ENCODE measurements at places on chromosomes 6 and 20.

DNA sequence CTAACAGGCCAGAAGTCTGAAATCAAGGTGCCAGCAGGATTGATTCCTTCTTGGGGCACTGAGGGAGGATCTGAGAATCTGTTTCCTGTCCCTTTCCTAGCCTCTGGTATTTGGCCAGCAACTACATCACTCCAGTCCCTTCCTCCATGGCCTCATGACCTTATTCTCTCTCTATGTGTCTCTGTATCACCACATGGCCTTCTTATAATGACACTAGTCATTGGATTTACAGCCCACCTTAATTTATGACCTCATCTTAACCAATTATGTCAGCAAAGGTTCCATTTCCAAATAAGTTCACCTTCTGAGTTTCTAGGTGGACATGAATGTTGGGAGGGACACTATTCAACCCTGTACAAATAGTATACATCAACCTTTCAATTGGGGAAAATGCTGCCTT is 29.3 kb downstream of the SCML4 start:
- DNase-seq = no peak

- DNase-seq = no peak
Observed at GRCh38 chr6:96724641-96725040, 112.6 kb downstream of the GPR63 start.

DNA sequence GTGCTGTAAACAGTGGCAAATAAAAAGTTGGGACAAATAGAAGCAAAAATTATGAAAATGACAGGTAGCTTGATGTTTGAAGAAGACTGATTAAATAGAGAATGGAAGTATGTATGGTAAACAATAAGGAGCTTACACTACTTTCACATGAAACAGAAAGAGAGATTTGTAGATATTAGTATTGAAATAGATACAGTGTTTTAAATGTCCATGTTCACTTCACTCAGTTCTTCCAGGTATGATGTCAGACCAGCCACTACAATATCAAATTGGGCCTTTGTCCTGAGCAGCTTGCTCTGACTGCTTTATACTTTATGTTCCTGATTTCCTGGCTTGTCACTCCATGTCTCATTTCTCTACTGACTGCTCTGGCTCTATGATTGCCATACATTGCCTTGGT is 107.5 kb downstream of the CENPW start:
- no peak for DNase-seq

DNA sequence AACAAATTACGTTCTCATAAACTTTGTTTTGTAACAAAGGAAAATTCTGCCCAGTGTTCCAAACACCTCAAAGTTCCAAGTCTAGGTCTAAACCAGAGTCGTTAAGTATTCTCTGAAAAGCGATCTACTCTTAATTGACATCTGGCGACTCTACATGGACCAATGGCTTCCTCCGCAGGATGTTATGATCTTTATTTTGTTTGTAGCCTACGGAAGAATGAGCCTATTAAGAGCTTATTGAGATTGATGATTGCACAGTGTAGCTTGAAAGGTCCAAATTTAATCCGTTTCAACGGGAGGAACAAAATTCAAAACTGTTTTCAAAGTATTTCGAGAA is 61.1 kb downstream of the FAM217A start:
- DNase-seq = no peak

DNA sequence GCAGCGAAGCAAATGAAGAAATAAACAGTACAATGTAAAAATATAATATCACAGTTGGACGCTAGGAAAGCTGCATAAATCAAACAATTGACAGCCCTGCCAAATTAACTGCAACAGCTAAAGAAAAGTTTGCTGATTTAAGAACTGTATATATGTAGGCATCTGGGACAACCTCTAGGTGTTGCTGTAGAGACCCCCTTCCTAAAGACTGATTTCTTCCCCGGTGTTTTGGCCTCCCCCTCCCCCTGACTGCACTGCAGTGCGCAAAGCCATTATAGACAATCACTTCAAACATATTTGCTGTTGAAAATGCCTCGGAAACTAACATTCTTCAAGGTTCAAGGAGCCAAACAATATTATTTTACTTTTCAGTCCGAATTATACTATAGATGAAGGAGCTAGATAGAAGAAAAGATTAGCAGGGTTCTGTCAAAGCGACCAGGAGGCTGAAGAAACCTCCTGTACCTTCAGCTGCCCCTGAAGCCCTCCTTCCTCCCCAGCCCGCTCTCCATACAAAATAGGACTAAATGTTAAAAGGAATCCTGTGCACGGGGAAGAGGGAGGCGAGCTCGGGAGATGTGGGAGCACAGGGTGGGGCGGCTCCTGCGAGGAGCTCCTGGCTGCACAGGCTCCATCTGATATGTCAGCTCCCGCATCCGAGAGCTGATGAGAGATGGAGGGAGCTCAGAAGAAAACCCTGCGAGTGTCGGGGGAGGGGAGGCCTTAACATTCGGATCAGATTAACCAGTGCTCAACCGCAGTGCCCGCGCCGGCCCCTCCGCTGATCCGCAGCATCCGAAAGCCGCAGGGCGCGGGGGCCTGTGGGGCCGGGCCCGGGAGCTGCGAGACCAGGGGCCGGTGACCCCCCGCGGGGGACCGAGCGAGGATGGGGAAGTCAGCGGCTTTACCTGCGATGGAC is 822 bp downstream of the ELOVL4 start:
- no peak for DNase-seq

GRCh38 chr6:31116661-31117385 is 2.2 kb downstream of the PSORS1C1 start:
- DNase-seq = no peak

- no peak for DNase-seq
Observed at GRCh38 chr20:20446001-20446400, 78.1 kb downstream of the INSM1 start.

- no peak for DNase-seq
Observed at GRCh38 chr6:25960734-25961133, 1.9 kb upstream of the TRIM38 start.

DNA sequence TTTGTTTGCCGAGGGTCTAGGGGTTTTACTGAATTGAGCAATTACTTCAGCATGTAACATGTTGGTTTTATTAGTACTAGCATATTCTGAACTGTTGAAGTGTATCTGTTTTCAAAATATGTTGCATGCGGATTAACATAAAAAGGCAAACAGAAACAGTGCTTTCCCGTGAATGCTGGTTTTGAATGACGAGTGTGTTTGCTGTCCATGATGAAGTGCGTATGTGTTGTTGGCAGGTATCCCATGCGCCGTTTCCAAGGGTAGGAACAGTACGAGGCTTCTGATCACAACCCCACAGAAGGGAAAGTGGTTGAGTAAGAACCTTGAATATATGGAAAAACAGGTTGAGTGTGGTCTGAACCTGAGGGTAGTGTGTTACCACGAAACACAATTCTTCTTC is 232.9 kb downstream of the SAMD5 start:
- DNase-seq = no peak

DNA sequence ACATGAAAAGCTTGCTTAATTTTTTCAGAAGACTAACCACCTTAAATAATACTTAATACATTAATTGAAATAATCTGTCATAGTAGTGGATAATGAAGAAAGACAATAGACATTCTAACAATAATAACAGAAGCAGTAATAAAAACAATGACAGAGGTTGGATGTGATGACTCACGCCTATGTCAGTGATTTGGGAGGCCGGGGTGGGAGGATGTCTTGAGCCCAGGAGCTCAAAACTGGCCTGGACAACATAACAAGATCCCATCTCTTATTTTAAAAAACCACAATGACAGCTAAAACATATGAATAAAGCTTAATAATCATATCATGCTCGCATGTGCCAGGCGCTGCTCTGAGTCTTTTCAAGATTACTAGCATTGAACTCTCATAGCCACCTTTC is 105.5 kb downstream of the IPCEF1 start:
- no peak for DNase-seq

GRCh38 chr6:12504325-12504966 is 212.1 kb upstream of the PHACTR1 start:
- no peak for DNase-seq

DNA sequence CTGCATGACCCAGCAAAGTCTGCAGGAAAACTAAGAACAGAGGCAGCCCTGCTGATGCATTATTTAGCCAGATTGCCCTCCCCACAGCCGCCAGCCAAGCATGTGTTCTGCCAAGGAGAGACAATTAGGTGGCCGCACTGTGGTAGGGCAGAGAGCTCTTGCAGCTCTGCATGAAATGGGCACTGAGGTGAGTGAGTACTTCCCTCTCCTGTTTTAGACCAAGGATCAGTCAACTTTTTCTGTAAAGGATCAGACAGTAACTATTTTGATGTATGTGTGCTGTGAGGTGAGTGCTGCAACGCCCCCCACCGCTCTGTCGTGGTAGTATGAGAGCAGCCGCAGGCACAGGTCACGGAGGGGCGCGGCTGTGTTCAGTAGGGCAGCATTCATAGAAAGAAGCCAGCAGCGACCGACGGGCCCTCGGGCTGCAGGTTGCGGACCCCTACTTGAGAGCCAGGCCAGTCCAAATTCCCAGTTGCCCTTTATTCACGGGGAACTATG is 23.8 kb upstream of the FAM50B start:
- DNase-seq = no peak

Measured in NCI-H187 treated with DMSO at 0.1 percent for 48 hours (cell line).